ENCODE measurements at places on chromosomes 1 and 21. TPM values are rescaled to one million over a fixed set of nuclear protein-coding genes. Genes with fewer than 3 reads are reported as not detected.

- DNase-seq: no peak
Measured at GRCh38 chr1:247043406-247043805, 35.2 kb downstream of the ZNF670 start.

Gene SPATA46
- not detected for total RNA-seq

GRCh38 chr1:30540611-30541192 is 182.7 kb downstream of the MATN1 start:
- no peak for DNase-seq

- no peak for DNase-seq
Measured at GRCh38 chr1:231743966-231744365, 117.4 kb downstream of the DISC1 start.

DNA sequence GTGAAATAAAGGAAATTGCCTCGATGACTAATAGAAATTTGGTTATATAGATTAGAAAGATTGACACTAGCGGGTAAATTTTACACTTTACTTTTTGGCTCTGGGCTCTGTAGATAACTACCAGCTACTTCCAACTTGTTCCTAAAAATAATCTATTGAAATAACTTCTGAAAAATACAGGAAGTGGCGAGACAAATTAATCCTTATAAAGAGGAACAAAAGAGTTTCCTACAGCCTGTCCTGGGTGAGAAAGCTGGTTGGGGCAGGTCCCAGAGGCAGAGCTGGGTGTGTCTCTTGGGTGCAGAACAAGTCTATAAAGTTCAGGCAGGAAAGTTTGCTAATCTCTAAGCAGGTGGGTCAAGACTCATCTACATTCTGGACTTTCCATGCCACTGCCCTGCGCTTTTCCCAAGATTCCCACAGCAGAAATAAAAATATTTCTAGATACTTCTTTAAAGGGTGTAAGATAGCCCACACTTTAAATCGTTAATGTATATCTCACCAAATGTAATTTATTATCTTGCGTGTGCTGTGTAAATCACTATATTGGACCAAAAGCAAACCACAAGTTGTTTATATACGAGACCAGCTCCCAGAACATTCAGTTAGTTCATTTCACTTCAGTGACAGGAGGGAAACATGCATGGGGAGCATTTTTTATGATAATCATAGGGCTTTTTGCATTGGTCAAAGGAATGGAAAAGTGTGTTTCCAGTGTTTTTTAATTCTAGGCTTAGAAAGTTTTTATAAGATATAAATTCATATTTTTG is 70.1 kb upstream of the NRIP1 start:
- DNase-seq: no peak

Gene HPCA
- total RNA-seq: not detected

GRCh38 chr1:201536558-201536957 is 2.4 kb upstream of the NAV1 start:
- no peak for DNase-seq
